ENCODE measurements at places on chromosomes 4 and X.

GRCh38 chrX:112846187-112846586 is 5.6 kb upstream of the AMOT start:
- no peak for DNase-seq

- peak; percentile 11 for DNase-seq
Measured at GRCh38 chr4:26458157-26458561, 32.1 kb downstream of the CCKAR start.

DNA sequence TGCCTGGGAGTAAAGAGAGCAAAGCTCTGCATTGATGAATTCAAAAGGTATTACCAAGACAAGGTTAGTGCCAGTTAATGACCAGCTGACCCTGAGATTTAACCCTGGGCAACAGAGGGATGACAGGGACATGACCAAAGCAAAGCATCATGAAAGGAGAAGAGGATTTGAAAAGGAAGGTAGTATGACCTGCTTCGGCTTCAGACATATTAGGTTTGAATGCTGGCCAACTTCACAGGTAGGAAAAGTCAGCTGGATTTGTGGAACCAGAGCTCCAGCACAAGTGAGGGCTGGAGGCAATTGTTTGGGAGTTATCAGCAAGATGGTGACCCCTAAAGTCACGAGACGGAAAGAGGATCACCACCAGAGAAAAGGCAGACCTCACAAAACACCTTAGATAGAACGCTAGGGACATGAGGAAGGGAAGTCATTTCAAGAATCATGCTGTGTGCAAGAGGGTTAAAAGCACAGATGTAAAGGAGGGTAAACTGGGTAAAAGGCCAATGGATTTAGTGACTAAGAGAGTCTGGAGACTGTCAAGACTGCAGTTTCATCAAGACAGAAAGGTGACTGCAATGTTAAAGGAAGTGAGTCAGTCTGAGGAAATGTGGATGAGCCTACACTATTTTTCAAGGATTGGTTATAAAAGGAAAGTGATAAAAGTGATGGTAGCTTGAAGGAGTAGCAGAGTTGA is 45.6 kb downstream of the SH3RF1 start:
- DNase-seq, result no peak

- no peak for DNase-seq
Measured at GRCh38 chr4:26255989-26256388, 64.8 kb upstream of the RBPJ start.

GRCh38 chr4:88526221-88526815 is 2.7 kb upstream of the PYURF start:
- DNase-seq, result no peak

DNA sequence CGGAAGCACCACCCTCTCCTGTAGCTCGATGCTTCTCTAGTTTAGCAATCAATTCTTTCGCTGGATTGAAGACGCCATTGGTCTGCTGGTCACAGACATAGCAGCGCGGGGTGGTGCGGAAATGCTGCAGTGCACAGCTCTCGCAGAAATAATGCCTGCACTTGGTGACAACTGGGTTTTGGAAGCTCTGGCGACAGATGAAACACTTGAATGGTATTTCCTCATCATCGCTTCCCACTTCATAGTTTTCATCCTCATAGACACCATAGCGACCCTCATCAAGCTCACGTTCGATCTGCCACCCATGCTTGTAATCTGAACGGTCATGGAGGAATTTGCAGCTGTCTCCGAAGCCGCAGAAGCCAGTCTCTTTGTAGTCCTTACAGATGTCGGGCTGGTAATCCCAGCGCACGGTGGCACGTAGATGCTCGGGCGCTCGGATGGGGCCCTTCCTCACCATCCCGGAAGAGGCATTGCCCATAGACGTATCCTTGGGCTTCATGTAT is 854 bp downstream of the RNF113A start:
- no peak for DNase-seq

DNA sequence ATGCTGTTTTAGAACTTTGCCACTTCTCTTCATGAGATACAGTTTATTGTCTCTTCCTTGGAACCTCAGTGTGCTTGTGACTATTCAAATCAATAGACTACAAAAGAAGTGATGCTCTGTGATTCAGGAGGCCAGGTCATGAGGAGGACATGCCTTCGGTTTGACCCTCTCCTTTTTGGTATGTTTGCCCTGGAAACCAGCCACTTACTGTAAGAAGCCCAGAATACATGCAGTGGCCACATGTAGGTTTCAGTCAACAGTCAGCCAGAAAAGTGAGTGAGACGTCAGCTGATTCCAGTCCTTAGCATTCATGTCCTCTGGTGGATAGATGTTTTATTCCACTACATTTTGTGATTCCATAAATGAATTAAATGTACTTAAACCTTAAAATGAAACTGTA is 328.7 kb downstream of the PCDH18 start:
- DNase-seq, result no peak

GRCh38 chr4:102578819-102579218 is 77.7 kb downstream of the NFKB1 start:
- no peak for DNase-seq

GRCh38 chr4:74287164-74287563 is 21.1 kb upstream of the EPGN start:
- DNase-seq, result no peak

GRCh38 chr4:75702919-75703411 is 21.4 kb upstream of the USO1 start:
- DNase-seq, result peak; percentile 16

GRCh38 chr4:164876700-164877324 is at the start of gene APELA:
APELA (plus strand) TSS chr4:164877178; CDS start chr4:164877332, 154 bp downstream.
- no peak for DNase-seq

- DNase-seq, result no peak
Measured at GRCh38 chr4:180052629-180053028, 2190.6 kb upstream of the TENM3 start.

DNA sequence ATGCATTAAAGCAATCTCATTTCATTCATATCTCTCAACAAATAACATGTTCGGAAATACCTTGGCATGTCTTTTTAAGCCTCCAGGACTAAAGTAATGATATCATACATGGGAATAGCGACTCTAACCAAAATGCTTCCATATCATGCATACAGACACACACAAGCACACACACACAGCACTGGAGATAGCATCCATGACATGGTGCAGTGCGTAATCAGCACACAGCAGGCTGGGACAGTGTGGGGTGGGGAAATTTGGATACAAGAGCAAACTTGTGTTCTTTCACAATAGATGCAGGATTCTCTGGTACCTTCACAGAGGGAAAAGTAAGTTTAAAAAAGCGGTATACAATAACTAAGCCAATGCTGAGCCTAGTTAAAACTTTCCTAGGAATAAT is 132.3 kb upstream of the HPGD start:
- DNase-seq, result no peak

GRCh38 chrX:9291629-9292028 is 173.2 kb upstream of the TBL1X start:
- peak; percentile 72 for DNase-seq

- no peak for DNase-seq
Measured at GRCh38 chrX:13260598-13260997, 59.3 kb downstream of the ATXN3L start.

GRCh38 chr4:187088070-187088799 is 364.6 kb upstream of the FAT1 start:
- DNase-seq, result no peak

DNA sequence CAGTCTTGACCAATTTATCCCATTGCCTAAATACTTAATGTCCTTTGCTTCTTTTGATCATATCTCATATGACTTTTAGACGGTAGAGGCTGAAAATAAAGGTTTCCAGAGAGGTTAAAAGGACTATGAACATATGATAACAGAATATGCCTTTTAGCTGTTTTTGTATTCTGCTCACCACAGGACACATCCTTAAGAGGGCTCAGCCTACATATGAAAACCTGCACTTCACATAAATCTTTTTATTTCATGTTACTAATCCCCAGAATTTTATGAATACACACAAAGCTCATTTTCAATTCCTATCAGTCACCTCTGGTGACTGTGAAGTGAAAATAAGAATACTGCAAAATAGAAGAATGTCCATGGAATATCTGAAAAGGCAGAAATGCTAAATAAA is 92.0 kb downstream of the GPM6A start:
- no peak for DNase-seq

DNA sequence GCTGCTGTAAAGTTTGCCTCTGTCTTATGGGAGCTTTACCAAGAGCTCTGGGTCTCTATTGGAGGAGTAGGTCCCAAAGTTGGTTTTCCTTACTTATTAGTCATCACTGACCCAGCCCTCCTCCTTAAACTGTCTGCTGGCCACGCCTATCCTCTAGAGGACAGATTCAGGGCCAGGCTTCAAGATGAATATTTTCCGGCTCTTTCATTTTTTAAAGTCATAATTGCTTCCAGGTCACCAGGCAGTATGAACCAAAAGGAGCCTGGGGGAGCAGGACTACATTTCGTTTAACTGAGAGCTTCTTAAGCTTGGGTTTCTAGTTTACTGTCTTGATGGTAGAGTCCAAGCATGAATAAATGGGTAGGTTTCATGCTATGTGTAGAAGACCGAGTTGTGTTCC is 13.7 kb downstream of the BCORL1 start:
- DNase-seq, result no peak

GRCh38 chr4:83282049-83282535 is 2.5 kb downstream of the COQ2 start:
- DNase-seq, result no peak

GRCh38 chr4:79164907-79165610 is 160.8 kb downstream of the NAA11 start:
- DNase-seq, result no peak

DNA sequence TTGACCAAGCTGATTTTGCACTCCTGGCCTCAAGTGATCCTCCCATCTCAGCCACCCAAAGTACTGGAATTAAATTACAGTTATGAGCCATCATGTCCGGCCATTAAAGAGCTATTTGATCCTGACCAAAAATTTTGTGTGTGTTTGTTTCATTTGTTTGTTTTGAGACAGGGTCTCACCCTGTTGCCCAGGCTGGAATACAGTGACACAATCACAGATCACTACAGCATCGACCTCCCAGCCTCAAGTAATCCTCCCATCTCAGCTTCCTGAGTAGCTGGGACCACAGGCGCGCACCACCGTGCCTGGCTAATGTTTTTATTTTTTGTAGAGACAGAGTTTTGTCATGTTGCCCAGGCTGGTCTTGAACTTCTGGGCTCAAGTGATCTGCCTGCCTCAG is 82.9 kb upstream of the RBPJ start:
- DNase-seq, result no peak

DNA sequence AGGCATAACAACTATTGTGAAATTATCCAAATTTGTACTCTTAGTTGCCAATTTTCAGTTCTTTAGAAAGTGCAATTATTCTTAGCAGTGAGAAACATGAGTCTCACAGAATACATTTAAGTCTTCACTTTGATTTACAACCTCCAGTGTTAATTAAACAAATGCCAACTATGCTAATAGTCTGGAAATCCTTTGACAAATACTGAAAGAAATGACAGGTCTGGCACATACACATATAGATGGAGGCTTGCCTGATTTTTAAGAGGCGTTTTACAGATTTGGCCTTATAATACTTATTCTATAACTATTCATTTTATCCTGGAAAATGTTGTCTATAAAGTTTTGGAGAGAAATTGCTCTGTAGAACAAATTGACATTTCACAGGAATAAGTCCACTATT is 320.1 kb downstream of the TRIML1 start:
- no peak for DNase-seq

DNA sequence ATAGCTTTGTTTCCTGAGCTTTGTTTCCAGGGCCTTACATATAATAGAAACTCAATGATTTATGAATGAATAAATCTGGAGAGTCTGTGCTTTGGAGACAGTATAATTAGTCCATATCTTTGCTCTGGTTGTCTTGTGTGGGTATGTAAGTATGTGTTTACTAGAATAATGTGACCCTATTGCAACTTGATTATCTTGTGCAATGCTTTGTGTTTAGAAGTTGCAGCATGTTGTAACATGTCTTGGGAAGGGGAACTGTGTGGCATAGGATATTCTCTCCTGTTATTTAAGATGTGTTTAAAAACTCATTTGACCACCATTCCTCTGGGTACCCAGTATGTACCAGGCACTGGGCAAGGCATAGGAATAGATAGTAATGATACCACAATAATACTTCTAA is 6.1 kb downstream of the SPATA18 start:
- no peak for DNase-seq

DNA sequence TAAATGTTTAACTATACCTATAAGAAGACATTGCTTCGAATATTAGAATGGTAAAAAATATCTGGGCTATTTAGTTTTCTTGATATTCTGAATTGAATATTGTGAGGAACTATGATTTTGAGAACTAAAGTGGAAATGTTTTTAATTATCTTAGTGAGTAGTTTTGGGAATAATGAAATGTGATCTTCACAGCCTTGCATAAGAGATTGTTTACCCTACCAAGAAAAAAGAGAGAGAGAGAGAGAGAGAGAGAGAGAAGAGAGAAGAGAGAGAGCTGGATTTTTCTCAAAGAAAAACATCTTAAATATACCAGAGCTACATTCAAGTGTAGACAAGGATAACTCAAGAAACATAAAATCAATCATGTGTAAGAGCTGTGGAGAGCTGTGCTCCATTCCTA is 148.7 kb upstream of the MAD2L1 start:
- DNase-seq, result no peak

- DNase-seq, result no peak
Measured at GRCh38 chr4:96983830-96984229, 1143.9 kb downstream of the PDHA2 start.

GRCh38 chrX:71941776-71942175 is 31.1 kb downstream of the NHSL2 start:
- DNase-seq, result no peak

DNA sequence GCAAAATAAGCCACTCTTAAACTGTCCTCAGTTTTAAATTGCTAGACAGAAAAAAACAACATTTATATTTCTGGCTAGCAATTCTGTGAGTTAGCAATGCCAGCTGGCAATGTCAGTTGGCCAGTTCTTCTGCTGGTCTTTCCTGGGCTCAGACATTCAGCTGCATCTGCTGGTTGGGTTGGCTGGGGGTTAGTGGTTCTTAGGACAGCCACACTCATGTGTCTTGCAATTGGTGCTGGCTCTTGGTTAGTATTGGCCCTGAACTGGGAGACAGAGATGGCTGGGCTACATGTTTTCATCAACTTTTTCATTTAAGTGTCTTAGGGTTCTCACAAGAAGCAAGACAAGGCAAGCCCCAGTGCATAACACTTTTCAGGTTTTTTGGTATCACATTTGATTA is 48.0 kb upstream of the PDLIM5 start:
- no peak for DNase-seq

GRCh38 chr4:21845663-21846062 is 102.9 kb downstream of the KCNIP4 start:
- no peak for DNase-seq

DNA sequence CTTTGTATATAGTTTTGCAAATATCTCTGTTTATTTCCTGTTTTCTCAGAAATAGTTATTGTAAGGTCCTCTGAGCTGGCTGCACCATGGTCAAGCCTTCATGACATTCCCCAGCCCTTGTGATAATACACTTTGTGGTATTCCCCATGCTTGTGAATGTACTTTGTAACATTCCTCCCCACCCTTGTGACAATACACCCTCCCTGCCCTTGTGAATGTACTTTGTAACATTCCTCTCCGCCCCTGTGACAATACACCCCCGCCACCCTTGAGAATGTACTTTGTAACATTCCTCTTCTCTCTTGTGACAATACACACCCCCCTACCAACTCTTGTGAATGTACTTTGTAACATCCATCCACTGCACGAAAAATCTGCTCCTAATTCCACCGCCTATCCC is 530.7 kb downstream of the CENPC start:
- no peak for DNase-seq
